NCI-H187 (cell line): ENCODE measurements at places on chromosomes 7 and 10.

DNA sequence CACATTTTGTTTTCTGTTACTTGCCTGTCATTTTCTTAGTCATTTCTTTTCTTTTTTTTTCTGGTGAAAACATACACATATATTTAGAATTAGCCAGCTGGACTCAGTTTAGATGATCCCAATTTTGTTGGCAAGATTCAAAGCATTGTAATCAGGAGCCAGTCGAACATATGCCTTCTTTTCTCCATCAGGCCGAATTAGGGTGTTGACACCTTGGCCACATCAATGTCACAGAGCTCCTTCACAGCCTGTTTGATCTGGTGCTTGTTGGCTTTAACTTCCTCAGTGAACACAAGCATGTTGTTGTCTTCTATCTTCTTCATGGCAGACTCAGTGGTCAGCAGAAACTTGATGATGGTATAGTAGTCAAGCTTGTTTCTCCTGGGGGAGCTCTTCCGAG is 32.6 kb downstream of the PHF14 start:
- DNase-seq = no peak

DNA sequence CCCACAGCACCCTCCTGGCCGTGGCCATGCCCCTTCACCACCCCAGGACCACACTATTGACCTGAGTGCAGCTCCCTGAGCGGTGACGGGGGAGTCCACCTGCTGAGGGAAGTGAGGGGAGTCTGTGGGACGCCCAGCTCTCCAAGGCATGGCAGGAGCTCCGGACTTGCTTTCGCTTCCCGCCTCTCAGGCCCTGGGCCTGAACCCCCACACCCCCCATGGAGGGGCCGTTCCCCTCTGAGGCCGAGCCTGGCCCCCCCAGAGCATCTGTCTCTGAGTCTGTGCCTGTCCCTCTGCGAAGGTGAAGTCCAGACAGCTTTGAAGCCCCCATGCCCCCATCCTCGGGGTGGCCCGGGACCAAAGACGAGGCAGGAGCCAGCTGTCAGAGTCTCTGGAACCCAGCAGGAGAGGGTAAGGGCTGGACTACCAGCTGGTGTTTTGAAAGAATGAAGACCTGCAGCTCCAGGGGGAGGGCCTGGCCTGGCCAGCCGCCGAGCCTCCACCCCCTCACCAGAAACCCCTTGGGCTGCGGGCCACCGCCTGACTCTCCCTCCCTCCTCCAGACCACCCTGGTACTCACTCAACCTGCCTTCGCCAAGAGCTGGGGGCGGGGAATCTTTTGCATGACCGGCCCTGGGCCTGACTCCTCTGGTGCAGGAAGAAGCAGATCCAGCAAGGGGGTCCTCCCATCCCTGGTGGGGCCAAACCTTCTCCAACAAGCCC is 114.0 kb downstream of the PDGFA start:
- DNase-seq = no peak

GRCh38 chr7:99141841-99142726 is 1.8 kb downstream of the SMURF1 start:
- no peak for DNase-seq

DNA sequence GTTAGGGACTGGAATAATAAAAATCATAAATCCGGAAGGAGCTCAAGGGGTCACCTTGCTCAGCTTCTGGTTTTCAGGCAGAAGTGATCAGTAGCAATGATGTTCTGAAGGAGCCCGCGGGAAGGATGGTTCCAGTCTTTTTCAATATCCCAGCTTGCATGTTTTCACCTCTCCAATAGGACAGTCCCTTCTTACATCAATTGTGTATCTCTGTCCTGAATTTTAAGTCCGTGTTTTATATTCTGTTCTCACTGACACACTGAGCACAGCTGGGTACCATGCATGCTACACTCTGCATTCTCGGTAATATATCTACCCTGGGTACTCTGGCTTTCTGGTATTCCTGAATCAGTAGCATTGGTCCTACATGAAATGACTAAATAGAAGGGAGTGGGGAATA is 55.2 kb upstream of the SLC35B4 start:
- no peak for DNase-seq
